Uterus (tissue), 4 donors: ENCODE measurements at places on chromosomes 6 and 20. TPM values are rescaled to one million over a fixed set of nuclear protein-coding genes. Genes with fewer than 3 reads are reported as not detected.

DNA sequence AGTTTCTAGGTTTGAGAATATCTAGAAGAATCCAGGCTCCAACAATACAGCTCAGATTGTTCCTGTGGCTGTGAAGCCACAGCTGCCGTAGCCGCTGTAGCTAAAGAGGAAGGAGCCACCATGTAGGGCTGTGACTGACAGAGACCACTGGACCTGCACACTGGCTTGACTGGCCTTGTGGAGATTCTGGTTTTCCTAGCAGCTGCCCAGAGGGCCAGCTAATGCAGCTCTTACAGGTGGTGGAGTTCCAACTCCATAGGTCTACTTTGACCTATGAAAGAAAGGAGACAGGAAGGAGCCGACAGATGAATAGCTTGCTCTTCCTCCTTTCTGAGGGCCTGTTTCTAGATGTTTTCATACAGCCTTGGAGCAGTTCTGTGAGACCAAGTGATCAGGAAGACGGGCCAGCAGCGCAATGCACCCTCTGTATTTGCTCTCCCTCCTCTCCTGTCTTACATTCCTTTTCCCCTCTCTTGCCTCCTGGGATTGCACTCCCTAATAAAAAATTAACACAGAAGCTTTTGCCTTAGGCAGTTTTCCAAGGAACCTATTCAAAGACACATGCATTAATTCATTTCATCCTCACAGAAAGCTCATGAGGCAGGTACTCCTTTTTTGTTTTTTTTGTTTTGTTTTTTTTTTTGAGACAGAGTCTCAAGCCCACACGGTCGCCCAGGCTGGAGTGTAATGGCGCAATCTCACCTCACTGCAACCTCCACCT is 51.8 kb upstream of the MYB start:
- H3K27ac ChIP-seq = no peak overlapping the region
- H3K27me3 ChIP-seq = no peaks in the 10 kb centered on the region
- H3K4me1 ChIP-seq = no peaks in the 10 kb centered on the region

GRCh38 chr6:143150281-143150680 is 89.6 kb downstream of the AIG1 start:
- no peak overlapping the region for H3K27ac ChIP-seq
- H3K36me3 ChIP-seq = no peaks in the 10 kb centered on the region
- no peak overlapping the region for H3K4me3 ChIP-seq
- H3K27me3 ChIP-seq = no peaks in the 10 kb centered on the region
- H3K4me1 ChIP-seq = no peaks in the 10 kb centered on the region

SNAP91 gene
- total RNA-seq = 1.8 TPM

GRCh38 chr6:40579101-40579500 is 8.1 kb downstream of the LRFN2 start:
- H3K36me3 ChIP-seq = no peaks in the 10 kb centered on the region
- H3K4me1 ChIP-seq = no peaks in the 10 kb centered on the region
- DNase-seq = no peak
- H3K27ac ChIP-seq = no peak overlapping the region

SCRT2 gene
- not detected for total RNA-seq

- H3K4me1 ChIP-seq = no peaks in the 10 kb centered on the region
- no peak for DNase-seq
- no peaks in the 10 kb centered on the region for H3K36me3 ChIP-seq
Observed at GRCh38 chr20:3653921-3654320, 9.3 kb downstream of the GFRA4 start.
